ENCODE measurements at places on chromosomes 7 and 10.

DNA sequence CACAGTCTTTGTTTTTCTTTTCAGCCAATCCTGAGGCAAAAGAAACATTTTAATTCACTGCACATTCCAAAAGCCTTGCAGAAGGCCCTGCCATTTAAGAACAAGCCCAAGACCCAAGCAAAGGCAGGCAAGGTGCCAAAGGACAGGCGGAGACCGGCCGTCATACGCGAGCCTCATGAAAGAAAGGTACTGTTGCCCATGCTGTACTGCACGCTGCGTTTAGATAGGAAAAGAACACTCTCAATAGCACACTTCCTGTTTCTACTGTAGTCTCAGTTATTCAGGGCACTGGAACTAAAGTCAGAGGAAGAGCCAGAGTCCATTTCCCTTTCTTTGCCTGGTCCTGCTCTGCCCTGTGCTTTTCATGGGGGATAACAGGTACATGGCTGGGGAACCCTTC, 47.6 kb downstream of the BMS1 start:
- no peak for DNase-seq

- no peak for DNase-seq
Observed at GRCh38 chr7:138581065-138581464, 120.1 kb downstream of the SVOPL start.

DNA sequence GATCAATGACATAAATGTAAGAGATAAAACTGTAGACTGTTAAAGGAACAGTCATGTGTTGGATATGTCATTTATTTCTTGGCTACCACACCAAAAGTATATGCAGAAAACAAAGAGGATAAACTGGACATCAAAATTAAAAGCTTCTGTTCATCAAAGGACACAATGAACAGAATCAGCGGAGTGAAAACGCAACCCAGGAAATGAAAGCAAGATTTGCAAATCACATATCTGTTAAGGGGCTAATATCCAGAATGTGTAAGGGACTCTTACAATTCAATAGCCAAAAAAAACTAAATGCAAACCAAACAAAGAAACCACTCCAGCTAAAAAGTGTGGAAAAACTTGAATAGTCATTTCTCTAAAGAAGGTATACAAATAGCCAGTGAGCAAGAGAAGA, 164.3 kb downstream of the ZMYND11 start:
- DNase-seq: no peak

- DNase-seq: no peak
Observed at GRCh38 chr10:91745090-91745831, 53.0 kb upstream of the TNKS2 start.

DNA sequence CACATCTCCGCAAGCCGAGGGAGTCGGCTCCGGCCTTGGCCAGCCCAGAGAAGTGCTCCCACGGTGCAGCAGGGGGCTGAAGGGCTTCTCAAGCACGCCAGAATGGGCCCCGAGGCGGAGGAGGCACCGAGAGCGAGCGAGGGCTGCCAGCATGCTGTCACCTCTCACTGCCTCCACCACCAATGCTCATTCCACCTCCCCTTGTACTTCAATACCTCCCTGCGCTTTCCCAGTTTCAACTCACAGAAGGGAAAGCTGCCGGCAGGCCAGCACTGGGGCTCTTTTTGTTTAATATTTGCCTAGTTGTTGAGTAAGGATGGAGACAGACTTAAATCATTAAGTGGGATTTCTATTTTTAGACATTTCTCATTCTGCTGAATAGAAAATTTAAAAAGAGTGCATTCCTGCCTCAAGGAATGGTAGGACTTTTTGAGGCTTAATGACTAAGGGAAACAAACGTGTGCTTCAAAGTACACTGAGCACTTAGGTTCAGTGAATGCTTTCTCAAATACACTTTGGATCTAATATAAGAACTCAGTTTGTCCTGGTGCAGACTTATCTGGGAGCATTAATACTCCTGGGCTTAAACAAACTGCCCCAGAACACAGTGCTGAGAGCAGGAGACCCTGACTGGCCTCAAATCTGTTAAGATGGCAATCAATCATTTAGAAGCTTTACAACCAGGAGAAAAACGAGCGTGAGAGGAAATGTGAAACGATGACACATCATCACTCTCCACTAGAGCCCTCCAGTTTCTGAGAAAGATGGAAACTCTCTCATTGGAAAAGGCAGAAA, 131.2 kb downstream of the RALA start:
- no peak for DNase-seq

DNA sequence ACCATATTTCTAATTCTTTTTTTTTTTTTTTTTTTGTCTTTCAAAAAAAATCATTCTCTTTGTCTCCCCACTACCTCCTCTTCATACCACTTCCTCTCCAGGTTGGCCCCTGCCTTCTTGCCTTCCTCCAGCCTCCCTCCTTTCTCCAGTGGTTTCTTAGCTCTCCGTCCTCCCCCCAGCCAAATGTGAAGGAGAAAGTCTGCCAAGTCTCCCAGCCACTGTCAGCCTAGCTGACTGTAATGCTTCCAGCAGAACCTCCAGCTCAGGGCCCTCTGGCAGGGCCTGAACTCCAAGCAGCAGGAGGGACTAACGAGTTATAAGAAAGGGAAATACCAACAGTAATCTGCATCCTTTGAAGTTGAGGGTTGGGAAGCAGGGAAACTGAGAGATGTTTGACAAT, 35.5 kb upstream of the BICC1 start:
- no peak for DNase-seq

DNA sequence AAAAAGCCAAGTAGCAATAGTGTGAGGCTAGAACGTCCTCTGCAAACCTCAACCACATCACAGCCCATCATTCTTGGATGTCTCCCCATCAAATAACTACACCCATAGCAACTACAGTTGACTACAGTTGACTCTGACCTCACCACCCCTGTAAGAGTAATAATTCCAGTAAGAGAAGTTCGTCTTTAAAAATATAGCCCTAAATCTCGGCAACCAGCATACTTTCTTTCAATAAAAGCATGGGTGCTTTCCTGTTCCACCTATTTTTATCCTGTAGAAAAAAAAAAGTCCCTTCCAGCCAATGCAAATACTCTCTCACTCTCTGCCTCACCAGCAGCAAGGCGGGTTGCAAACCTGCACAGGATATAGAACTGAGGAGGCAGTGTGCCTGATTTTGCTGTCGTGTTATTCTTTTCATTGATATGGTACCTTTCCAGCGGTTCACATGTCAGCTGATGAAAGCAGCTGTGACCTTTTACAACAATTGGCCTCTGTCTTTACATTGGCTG, 187.5 kb upstream of the NFE2L3 start:
- no peak for DNase-seq

GRCh38 chr7:141463986-141464385, 87.2 kb upstream of the AGK start:
- DNase-seq: no peak

- DNase-seq: no peak
Observed at GRCh38 chr10:84510121-84510520, 181.7 kb downstream of the CCSER2 start.

DNA sequence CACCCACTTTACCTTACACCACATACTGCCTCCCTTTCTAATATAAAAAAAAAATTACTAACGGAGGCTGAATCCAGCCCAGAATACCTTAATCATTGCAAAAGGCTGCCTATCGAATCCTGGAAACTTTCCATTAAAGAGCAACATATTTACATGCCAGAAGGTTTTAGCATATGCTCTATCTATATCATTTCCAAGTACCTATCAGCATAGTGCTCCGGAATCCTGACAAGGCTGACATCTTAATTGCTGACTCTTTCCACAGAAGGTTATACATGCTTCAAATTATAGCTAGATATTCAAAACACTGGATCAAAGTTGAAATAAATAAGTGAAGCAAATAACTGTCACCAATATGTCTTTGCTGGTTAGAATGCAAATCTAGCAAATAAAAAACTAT, 170.9 kb upstream of the CDK1 start:
- DNase-seq: no peak

GRCh38 chr10:108801775-108802517, 1121.4 kb downstream of the XPNPEP1 start:
- no peak for DNase-seq

GRCh38 chr7:108181073-108181985, 51.2 kb upstream of the LAMB4 start:
- no peak for DNase-seq

DNA sequence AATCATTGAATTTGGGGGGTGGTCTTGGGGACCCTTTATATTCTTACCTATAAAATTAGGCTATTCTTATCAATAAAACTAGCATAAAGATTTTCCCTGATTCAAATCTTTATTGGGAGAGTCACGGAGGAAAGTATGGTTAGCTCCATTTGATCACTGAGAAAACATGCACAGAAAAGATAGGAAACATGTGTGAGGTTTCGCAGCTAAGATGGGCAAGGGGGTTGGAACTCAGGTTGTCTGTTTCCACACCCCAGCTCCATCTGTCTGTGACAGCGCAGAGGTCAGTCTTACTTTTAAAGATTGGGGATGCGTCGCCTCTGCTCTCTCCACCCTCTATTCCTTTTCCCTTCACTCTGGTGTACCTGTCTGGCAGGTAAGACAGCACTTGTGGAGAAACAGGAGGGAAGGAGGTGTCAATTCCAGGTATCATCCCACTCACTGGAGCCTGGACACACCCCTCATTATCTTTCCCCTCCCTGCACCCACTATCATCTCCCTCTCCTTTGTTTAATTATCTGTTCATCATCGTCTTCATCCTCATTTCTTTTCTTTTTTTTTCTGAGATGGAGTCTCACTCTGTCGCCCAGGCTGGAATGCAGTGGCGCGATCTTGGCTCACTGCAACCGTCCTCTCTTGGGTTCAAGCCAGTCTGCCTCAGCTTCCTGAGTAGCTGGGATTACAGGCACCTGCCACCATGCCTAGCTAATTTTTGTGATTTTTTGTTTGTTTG, 2.4 kb upstream of the DENND10 start:
- DNase-seq: no peak

DNA sequence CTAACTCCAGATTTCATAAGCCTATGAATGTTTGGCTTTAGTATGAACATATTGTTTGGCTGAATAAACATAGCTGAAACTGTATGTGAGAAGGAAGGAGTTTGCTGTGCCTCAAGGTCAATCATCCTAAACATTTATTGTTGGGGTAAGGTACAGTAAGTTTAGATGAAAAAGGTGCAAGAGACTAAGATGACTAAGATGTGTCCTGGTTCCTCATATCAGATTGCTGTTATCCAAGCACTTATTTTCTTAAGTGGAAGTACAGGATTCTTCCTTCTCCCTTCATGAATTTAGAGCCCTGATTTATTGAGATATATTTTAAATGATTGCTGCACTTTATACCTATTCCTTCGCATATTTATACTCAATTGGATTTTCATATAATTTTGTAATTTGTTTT, 12.2 kb downstream of the MDFIC start:
- DNase-seq: no peak

- DNase-seq: no peak
Observed at GRCh38 chr10:112213098-112213823, 29.7 kb upstream of the GPAM start.

GRCh38 chr7:40288827-40289226, 154.0 kb downstream of the SUGCT start:
- no peak for DNase-seq

GRCh38 chr7:99788554-99788953, 4.6 kb upstream of the CYP3A4 start:
- DNase-seq: no peak

- no peak for DNase-seq
Observed at GRCh38 chr7:69282946-69283345, 315.3 kb upstream of the AUTS2 start.

DNA sequence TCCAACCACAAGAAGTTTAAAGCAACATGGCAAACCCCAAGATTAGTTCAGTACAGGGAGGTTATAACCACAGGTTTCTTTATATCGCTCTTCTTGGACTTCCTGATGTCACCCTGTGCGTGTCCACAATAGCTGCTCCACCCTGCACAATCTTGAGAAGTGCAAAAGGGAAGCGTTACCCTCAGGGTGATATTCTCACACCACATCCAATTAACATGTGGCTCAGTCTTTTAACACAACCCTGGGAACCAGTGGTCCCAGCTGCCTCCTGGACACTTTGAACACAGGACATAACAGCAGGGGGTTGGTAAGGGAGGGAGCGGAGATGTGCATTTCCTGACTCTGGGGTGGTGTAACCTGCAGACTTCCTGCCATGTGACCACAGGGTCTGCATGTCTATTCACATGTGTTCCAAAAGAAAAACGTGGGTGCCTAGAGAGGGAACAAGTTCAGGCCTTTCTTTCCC, 64.6 kb downstream of the GSAP start:
- no peak for DNase-seq

DNA sequence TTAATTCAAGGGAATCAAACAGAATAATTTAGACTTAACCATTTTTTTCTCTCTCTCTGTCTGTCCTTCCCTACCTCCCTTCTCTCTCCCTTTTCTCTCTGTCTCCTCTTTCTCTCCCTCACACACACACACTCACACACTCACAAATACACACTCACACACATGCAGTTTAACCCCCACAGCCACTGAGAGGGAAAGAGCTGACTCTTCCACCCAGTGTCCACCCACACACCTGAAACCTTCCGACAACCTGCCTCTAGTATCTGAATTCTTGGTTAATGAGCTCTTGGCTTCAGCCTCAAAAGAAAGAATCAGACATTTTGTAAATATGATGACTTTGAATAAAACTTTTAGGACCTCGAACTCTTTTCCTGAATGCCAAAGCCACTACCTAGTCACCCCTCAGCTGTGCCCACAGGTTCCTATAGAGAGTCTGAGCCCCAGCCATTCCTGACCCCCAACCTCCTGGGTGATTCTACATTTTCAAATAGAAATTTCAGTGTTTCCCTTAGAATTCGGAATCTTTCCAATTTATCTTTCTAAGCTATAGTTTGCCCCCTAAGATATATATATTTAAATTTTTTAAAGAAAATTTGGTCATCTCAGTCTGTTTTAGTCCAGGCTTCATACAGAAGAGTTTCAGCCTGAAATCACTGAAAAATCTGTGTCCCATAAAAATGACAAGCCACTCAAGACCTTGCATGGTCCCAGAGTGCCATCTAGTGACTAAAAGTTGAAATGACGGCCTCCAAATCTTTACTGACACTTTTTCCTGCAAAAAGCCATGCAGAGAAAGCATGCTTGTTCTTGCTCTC, 202.8 kb downstream of the IPMK start:
- no peak for DNase-seq

GRCh38 chr7:45157653-45158401, at the start of gene RAMP3:
Gene RAMP3, plus strand, starts transcription at chr7:45157791. Its CDS starts 38 bp downstream, at chr7:45157829.
- no peak for DNase-seq

DNA sequence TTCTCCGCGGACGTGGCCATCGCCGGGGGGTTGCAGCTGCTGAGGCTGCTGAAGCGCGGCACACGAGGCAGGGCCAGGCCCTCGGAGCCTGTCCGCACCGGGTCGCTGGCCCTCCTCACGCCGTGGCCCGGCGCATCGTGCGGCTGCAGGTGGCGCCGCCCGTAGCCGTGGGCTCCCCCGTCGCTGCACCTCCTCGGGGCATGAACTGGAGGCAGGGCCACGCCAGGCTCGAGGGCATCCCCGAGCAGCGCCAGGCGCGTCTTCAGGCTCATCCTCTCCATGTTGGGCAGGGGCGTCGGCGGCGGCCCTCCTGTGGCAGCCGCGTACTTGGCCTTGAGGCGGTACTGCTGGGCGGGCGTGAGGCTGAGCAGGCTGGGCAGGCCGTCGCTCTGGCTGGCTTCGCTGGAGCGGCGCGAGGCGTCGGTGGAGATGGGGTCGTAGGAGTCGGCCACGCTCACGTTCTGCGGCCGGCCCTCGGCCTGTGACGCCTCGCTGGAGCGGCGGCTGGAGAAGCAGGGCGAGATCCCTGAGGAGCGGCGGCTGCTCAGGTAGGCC, 263.1 kb upstream of the INHBA start:
- DNase-seq: no peak

GRCh38 chr7:727104-727805, at the start of gene PRKAR1B:
Gene PRKAR1B, minus strand, starts transcription at chr7:727281. Its CDS starts 15,776 bp downstream, at chr7:711505.
- DNase-seq: no peak

Data from thoracic aorta (tissue), 2 donors.